ENCODE measurements at places on chromosomes 1 and 21. TPM values are rescaled to one million over a fixed set of nuclear protein-coding genes. Genes with fewer than 3 reads are reported as not detected.

GRCh38 chr1:165424454-165425216 lies 20.3 kb downstream of the RXRG start:
- DNase-seq = no peak

GRCh38 chr1:203451836-203452784 lies 23.5 kb upstream of the PRELP start:
- DNase-seq = no peak

- DNase-seq = no peak
These were observed 54.1 kb downstream of the CD2 start for GRCh38 chr1:116808200-116808847.

GRCh38 chr1:26537951-26538352 lies 8.4 kb downstream of the RPS6KA1 start:
- no peak for DNase-seq

GRCh38 chr1:68225781-68226180 lies 6.5 kb downstream of the WLS start:
- DNase-seq = no peak

DNA sequence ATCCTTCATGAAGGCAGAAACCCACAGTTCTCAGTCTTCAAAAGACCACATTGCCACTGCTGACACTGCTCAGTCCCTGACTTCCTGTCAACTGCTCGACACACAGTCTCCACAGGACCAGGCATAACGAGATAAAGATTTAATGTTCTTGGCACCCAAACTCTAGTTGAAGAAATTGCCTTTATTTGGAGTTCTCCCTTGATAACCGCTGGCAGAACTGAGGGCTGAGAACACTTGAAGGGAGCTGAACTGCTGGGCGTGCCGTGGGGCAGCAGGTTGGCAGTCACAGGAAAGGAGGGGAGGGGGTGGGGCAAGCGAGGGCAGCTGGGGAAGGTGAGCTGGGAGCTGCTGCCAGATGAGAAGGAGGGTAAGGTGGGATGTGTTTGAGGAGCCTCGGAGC lies 15.9 kb downstream of the HENMT1 start:
- DNase-seq = no peak

DNA sequence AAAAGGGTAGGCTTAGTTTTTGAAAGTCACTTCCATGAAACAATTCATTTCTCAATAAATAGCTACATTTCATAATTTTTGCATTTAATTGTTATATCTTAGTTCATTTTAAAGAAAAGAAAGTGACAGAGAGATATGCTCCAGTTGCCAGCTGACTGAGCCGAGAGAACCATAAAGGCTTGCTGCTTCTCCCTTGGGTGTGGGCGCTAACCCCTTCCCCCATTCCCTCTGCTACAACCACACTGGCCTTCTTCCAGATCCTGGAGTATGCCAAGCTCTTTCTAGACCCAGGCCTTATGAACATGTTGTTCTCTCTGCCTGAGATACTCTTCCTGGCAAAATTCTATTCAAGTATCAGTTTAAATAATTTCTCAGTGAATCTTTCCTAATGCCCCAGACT lies 12.3 kb downstream of the SORT1 start:
- no peak for DNase-seq

GRCh38 chr1:34670982-34671381 lies 83.9 kb upstream of the GJB5 start:
- no peak for DNase-seq

GRCh38 chr1:60890664-60891063 lies 191.7 kb upstream of the NFIA start:
- DNase-seq = no peak

- DNase-seq = no peak
These were observed 14.5 kb downstream of the POGZ start for GRCh38 chr1:151444783-151445177.

DNA sequence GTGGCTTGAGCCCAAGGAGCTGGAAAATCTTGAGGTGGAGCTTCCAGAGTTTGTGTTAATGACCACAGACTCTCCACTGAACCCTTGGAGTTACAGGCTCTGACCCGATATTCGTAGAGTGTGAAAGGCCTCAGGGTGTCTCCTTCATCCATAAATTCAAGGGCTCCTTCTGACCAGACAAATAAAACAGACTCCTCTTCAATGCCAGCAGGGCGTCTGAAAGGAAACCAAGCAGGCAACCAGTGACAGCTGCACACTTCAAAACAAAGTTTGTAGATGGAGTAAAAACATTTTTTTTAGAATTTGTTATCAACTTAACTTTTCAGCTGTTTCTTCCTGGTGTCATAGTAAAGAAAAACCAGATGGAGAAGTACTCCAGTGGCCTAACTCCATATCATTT lies 161.1 kb downstream of the KCTD3 start:
- DNase-seq = no peak

GRCh38 chr1:112544751-112545150 lies 36.0 kb downstream of the WNT2B start:
- DNase-seq = no peak

DNA sequence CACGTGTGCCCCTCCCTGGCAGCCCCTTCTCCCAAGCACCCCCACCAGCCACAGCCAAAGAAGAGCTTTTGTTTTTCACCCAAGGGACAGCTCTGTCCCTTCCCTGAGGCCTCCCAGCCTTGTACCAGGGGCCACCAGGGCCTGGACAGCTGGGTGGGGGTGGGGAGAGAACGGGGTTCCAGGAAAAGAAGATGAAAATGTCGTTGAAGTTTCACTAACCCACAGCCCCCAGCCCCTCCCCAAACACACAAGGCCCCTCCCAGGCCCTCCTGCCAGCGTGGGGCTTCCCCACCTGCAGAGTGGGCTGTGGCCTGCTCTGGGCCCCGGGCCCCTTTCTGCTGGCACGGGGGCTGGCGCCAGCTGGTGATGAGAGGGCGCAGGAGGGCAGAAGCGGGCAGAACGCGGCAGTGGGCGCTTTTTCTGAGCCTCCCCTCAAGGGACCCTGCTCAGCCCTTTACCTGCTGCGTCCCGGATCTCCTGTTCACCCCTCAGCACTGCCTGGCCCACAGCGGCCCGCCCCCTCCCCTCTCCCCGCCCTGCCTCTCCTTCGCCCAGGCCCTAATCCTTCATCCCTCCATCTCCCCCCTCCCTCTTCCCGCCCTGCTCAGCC lies 5.5 kb upstream of the ANKRD65 start:
- DNase-seq = no peak

- no peak for DNase-seq
These were observed 190.4 kb upstream of the TNR start for GRCh38 chr1:175933801-175934200.

DNA sequence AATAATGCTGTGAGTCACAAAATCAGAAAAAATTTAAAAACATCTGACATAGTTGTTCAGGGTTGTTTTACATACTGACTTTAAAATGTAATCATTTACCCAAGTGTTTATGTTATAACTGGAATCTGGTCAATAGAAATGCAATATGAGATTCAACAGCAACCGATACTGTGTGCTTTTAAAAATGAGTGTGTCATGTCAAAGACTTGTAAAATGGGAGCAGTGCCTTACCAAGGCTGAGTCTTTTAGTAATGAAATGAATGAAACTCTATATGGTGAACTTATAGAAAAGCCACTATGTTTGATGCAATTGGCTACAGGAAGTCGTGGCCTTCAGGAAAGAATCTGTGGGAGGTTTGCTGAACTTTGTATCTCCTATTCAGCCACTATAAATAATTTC lies 570.2 kb downstream of the DPYD start:
- DNase-seq = no peak

DNA sequence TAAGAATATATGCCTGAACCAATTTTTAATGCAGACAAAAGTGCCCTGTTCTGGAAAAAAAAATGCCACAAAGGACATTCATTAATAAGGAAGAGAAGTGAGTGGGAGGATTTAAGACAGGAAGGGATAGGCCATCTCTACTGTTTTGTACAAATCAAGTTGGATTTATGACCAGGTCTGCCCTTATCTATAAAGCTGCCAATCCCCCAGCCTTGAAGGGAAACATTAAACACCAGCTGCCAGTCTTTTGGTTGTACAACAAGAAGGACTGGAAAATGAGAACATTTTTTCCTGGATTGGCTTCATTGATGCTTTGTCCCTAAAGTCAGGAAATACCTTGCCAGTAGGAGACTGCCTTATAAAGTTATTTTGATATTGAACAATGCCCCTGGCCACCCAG lies 444.0 kb downstream of the NPHP4 start:
- no peak for DNase-seq

DNA sequence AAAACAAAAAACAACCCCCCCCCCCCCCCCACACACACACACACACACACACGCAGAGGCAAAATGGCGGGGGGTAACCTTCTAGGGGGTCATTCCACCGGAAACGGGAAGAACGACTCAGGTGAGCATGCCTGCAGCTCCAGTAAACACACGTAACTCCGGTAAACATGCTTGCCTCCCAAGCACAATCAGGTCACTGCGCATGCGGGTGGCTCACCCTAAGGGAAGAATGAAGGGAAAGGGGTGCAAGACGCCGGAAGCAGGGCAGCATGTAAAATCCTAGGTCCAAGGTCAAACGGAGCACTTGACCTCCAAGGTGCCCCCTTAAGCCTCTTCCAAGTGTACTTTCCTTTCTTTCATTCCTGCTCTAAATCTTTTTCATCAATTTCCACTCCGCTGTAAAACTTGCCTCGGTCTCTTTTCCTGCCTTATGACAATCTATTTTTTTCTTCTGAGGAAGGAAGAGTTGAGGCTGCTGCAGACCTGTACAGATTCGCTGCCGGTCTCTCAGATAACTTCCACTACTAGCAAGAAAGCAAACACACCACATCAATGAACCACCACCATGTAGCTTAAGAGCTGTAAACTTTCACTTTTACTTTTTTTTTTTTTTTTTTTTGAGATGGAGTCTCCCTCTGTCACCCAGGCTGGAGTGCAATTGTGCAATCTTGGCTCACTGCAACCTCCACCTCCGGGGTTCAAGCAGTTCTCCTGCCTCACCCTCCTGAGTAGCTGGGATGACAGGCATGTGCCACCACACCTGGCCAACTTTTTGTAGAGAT lies 21.0 kb upstream of the CBR3 start:
- no peak for DNase-seq

The TRPM2 gene
- not detected for total RNA-seq

The FGR gene
- not detected for total RNA-seq

The C21orf58 gene
- total RNA-seq = 9.1 TPM

The UBE2U gene
- total RNA-seq = not detected

The RNF2 gene
- 21.7 TPM for total RNA-seq

The ZNF691 gene
- total RNA-seq = 10.7 TPM

The UBL4B gene
- total RNA-seq = not detected

The NIBAN1 gene
- 12.5 TPM for total RNA-seq

The HSD3B2 gene
- total RNA-seq = not detected

The CA6 gene
- not detected for total RNA-seq

The ESRRG gene
- not detected for total RNA-seq

The NPR1 gene
- 0.16 TPM for total RNA-seq

The PRPF38A gene
- 35.9 TPM for total RNA-seq

The RNU1-4 gene
- 2,859 TPM for total RNA-seq

The CRP gene
- total RNA-seq = not detected

Measured in osteocyte (in vitro differentiated cells).